NCI-H446 (cell line): ENCODE measurements at places on chromosomes 2 and 18.

- DNase-seq: no peak
These were observed 180.4 kb downstream of the FAM124B start for GRCh38 chr2:224221455-224221913.

GRCh38 chr2:201139836-201140604 lies 24.1 kb downstream of the CFLAR start:
- DNase-seq: no peak

DNA sequence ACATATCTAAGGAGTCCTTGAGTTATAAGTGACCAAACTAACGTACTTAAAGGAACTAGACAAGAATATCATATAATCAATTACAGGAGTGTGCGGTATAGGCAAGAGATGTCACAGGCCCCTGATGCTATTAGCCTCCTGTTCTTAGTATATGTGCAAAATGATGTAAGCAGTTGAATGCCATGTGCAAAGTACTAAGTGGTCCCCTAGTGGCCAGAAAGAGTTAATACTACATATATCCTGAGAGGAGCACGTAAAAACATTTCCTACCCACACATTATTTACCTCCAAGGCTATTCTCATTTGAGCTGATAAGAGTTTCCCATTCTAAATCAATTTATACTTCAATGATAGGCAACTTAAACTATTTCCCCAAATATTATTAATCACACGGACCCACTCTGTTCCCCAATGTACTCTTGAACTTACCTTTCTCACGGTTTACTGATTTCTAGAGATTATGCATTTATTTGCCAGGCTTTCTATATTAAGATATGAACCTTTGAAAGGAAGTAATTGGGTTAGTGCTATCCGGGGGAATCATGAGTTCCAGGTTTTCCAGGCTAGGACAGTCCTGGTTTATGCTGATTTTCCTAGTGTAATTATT lies 158.0 kb upstream of the KLHL14 start:
- peak; percentile 32 for DNase-seq

- peak; percentile 17 for DNase-seq
These were observed 26.9 kb upstream of the DTNB start for GRCh38 chr2:25700221-25700660.

DNA sequence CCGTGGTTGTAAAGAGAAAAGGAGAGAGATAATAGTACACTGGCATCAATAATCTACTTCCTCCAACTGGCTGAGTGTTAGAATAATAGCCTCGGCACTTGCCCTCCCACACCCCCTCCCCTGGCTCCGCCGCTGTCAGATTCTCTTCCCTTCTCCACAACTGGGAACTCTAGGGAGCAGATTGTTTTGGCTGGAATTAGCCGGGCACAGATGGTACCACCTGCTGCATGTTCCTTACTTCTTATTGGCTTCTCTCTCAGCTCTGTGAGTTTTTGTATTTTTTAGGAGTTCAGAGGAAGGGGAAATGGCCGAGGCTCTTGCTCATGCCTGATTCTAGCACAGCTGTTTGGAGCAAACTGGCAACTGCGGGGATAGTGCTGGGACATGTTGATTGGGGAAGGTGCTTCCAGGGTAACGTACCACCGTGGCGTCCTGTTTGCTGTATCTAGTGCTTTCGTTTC lies 140.0 kb downstream of the ZEB2 start:
- DNase-seq: peak; percentile 85

- no peak for DNase-seq
These were observed 141.8 kb upstream of the CTNNA2 start for GRCh38 chr2:79370976-79371538.

- peak; percentile 26 for DNase-seq
These were observed 36.7 kb downstream of the FAM117B start for GRCh38 chr2:202671317-202672035.

- DNase-seq: no peak
These were observed 39.6 kb upstream of the LDLRAD4 start for GRCh38 chr18:13178976-13179375.

GRCh38 chr2:7013471-7014160 lies 96.4 kb downstream of the RNF144A start:
- no peak for DNase-seq

DNA sequence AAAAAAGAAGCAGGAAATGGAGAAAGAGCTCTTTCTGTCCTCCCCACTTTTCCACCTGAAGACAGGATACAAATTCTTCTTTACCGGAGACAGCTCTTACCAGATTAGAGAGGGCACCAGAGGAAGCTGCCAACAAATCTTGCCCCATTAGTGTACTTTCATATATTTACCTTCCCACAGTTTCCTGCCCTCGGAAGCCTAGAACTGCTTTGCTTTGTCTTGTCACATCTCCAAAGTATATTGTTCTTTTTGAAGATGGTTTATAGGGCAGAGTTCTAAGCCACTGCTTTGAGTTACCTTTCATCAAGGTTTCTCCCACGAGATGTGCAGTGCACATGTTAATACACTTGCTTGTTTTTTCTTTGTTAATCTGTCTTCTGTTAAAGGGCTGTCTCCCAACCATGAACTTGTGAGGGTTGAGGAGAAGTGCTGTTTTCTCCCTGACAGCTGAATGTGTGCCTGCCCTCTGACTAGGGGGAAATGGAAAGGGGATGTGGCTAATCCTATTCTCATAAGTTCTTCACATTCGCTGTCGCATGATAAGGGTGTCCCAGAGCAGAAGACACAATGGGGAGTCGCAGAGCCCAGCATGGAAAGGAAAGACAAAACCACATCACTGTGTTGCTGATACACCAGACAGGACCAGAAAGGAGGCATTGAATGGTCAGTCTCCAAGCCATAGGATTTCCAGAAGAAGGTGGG lies 24.2 kb downstream of the CENPA start:
- no peak for DNase-seq

- no peak for DNase-seq
These were observed 206.1 kb downstream of the TFCP2L1 start for GRCh38 chr2:121078899-121079298.

GRCh38 chr18:55466789-55467188 lies 121.2 kb downstream of the TCF4 start:
- no peak for DNase-seq
